Neural progenitor cell (in vitro differentiated cells): ENCODE measurements at places on chromosomes 2 and 18. TPM values are rescaled to one million over a fixed set of nuclear protein-coding genes. Genes with fewer than 3 reads are reported as not detected.

Gene SIX3
- total RNA-seq, result 14.5 and 28.8 TPM in 2 replicates

GRCh38 chr2:170339750-170340692 is 162.1 kb downstream of the MYO3B start:
- H3K36me3 ChIP-seq, result no peaks in the 10 kb centered on the region
- H3K4me1 ChIP-seq, result peaks cover 43% of the 10 kb centered on the region
- no peaks in the 10 kb centered on the region for H3K27me3 ChIP-seq
- no peak for DNase-seq
- H3K27ac ChIP-seq, result no peak overlapping the region
- no peak overlapping the region for H3K4me3 ChIP-seq

DNA sequence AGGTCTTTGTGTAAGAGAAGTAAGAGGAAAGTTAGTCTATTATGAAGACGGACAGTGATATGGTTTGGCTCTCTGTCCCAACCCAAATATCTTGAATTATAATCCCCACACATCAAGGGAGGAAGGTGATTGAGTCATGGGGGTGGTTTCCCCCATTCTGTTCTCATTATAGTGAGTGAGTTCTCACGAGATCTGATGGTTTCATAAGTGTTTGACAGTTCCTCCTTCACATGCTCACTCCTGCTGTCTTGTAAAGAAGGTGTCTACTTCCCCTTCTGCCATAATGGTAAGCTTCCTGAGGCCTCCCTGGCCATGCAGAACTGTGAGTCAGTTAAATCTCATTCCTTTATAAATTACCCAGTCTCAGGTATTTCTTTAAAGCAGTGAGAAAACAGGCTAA is 67.6 kb downstream of the NEURL3 start:
- H3K36me3 ChIP-seq, result no peaks in the 10 kb centered on the region
- no peaks in the 10 kb centered on the region for H3K27me3 ChIP-seq
- no peak overlapping the region for H3K27ac ChIP-seq
- no peak for DNase-seq
- H3K4me1 ChIP-seq, result no peaks in the 10 kb centered on the region

Gene TMEM17
- total RNA-seq, result 1.8 and 2.4 TPM in 2 replicates

DNA sequence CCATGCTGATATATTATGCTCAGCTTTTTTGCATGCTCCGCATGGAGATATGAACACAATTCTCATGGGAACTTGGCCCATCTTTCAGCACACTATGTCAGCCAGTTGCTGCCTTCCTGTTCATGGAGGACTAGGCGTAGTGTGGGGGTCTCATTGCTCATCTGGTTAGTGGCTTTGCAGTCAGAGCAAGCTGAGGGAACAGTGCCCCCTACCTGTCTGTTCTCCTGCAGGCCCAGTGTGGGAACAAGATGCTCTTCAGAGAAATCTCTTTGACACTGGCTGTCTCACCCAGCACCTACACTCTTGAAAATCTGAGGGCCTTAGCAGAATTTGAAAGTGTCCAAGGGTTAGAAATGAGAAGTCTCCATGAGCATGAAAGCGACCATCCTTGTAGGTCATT is 47.1 kb downstream of the SPTBN1 start:
- DNase-seq, result peak; percentile 80
- H3K27ac ChIP-seq, result no peak overlapping the region
- H3K36me3 ChIP-seq, result no peaks in the 10 kb centered on the region
- peaks cover 10% of the 10 kb centered on the region for H3K4me1 ChIP-seq

GRCh38 chr2:128276878-128277675 is 41.6 kb downstream of the HS6ST1 start:
- H3K36me3 ChIP-seq, result no peaks in the 10 kb centered on the region
- no peak overlapping the region for H3K4me3 ChIP-seq
- no peak overlapping the region for H3K27ac ChIP-seq

- DNase-seq, result no peak
- peaks cover 12% of the 10 kb centered on the region for H3K4me1 ChIP-seq
- H3K27me3 ChIP-seq, result no peaks in the 10 kb centered on the region
- no peak overlapping the region for H3K4me3 ChIP-seq
These were observed 4.0 kb upstream of the RTN4 start for GRCh38 chr2:55054106-55054875.

- H3K27ac ChIP-seq, result no peak overlapping the region
- no peak overlapping the region for H3K4me3 ChIP-seq
- no peaks in the 10 kb centered on the region for H3K27me3 ChIP-seq
- peaks cover 4% of the 10 kb centered on the region for H3K4me1 ChIP-seq
- no peak for DNase-seq
These were observed 223.6 kb downstream of the ALPK2 start for GRCh38 chr18:58405107-58405898.

Gene FEV
- total RNA-seq, result not detected in 2 replicates

Gene R3HDM1
- total RNA-seq, result 35.3 and 49.4 TPM in 2 replicates

DNA sequence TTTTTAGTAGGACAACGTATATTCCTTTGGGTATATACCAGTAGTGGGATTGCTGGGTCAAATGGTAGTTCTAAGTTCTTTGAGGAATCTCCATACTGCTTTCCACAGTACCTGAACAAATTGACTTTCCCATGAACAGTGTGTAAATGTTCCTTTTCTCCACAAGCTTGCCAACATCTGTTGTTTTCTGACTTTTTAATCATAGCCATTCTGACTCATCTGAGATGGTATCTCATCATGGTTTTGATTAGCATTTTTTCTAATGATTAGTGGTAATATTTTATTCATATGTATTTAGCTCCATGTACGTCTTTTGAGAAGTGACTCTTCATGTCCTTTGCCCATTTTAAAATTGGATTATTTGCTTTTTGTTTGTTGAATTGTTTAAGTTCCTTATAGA is 58.4 kb upstream of the CERS6 start:
- no peaks in the 10 kb centered on the region for H3K4me1 ChIP-seq
- DNase-seq, result no peak
- H3K36me3 ChIP-seq, result no peaks in the 10 kb centered on the region
- no peak overlapping the region for H3K27ac ChIP-seq

- no peaks in the 10 kb centered on the region for H3K36me3 ChIP-seq
- H3K4me3 ChIP-seq, result no peak overlapping the region
- H3K27ac ChIP-seq, result no peak overlapping the region
- peaks cover 5% of the 10 kb centered on the region for H3K4me1 ChIP-seq
- no peaks in the 10 kb centered on the region for H3K27me3 ChIP-seq
These were observed 294.8 kb downstream of the ZEB2 start for GRCh38 chr2:144225076-144225475.

Gene ACVR1C
- total RNA-seq, result 0.93 and 3.0 TPM in 2 replicates

- H3K4me1 ChIP-seq, result no peaks in the 10 kb centered on the region
- H3K4me3 ChIP-seq, result no peak overlapping the region
- no peak overlapping the region for H3K27ac ChIP-seq
- no peak for DNase-seq
- H3K27me3 ChIP-seq, result no peaks in the 10 kb centered on the region
These were observed 1255.2 kb downstream of the CNTNAP5 start for GRCh38 chr2:125280265-125280664.

- H3K4me3 ChIP-seq, result no peak overlapping the region
- no peaks in the 10 kb centered on the region for H3K27me3 ChIP-seq
- H3K36me3 ChIP-seq, result no peaks in the 10 kb centered on the region
- no peak for DNase-seq
These were observed 296.9 kb upstream of the NCKAP5 start for GRCh38 chr2:133865141-133865540.

GRCh38 chr2:24635181-24635580 is 144.1 kb downstream of the NCOA1 start:
- no peak overlapping the region for H3K27ac ChIP-seq
- DNase-seq, result no peak
- H3K4me1 ChIP-seq, result no peaks in the 10 kb centered on the region
- no peaks in the 10 kb centered on the region for H3K36me3 ChIP-seq
- no peak overlapping the region for H3K4me3 ChIP-seq

Gene TUBA4B
- total RNA-seq, result not detected in 2 replicates

DNA sequence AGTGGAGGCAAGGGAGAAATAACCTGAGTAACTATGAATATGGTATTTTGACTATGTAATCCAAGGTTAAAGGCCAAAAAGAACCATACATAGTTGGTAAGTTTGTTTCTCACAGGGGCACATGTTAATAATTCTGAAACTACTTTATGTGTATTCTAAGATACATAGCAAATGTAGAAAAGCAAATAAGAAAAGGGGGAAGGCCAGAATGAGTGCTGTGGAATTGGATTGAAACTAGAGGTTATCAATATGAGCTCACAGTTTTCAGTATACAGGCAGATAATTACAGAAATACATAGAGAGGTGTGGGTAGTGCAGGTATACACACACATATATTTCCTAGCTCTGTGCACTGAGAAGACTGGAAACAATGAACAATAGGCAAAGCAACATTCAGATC is 13.7 kb downstream of the INO80C start:
- H3K4me1 ChIP-seq, result peaks cover 6% of the 10 kb centered on the region
- H3K27me3 ChIP-seq, result no peaks in the 10 kb centered on the region
- H3K27ac ChIP-seq, result no peak overlapping the region
- no peak overlapping the region for H3K4me3 ChIP-seq

GRCh38 chr2:173952267-173953046 is 12.7 kb downstream of the SP3 start:
- H3K27me3 ChIP-seq, result no peaks in the 10 kb centered on the region
- no peak overlapping the region for H3K4me3 ChIP-seq
- peaks cover 29% of the 10 kb centered on the region for H3K4me1 ChIP-seq
- no peak for DNase-seq
